ENCODE measurements at places on chromosomes 1 and 21. TPM values are rescaled to one million over a fixed set of nuclear protein-coding genes. Genes with fewer than 3 reads are reported as not detected.

- no peak for DNase-seq
Observed at GRCh38 chr1:27346991-27347624, 5.3 kb downstream of the SYTL1 start.

DNA sequence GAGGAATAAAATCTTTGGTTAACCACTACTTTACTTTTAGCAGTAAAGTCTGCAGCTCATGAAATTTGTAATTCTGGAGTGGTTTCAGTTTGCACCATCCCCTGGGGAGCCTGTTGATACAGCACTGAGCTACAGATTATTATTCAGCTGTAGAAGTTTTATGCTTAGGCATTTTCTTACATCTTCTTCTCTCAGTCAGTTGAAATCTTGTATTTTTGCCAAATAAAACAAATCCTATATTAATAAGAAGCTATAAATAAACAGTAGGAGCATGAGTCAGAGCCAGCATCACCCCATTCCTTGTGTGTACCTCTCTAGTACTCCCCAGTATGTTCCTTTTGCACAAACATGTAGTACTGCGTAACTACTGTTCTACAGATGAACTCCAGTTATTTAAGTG, 118.9 kb downstream of the ATF6 start:
- no peak for DNase-seq

Gene IER5
- 3.0 TPM for total RNA-seq

- DNase-seq = peak; percentile 92
Observed at GRCh38 chr1:11157867-11158266, 31.3 kb upstream of the ANGPTL7 start.

DNA sequence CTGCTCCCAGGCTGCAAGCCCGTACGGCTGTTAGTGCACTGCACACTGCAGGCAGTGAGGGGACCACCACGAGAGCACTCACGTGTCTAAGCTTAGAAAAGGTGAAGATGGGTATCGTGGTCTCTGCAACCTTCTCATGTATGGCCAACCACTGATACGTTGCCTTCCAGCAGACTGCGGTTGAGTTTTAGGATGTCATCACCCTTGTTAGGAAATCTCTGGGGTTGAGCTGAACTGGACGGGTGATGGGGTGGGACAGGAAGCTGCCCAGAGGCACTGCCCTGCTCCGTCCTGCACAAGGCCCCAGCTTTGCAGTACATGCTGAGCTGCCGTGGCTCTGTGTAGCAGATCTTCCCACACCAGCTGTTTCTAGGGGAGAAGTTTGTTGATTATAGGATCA, 43.3 kb downstream of the FAAP20 start:
- DNase-seq = no peak

- DNase-seq = no peak
Observed at GRCh38 chr1:240385551-240385950, 226.4 kb downstream of the GREM2 start.

DNA sequence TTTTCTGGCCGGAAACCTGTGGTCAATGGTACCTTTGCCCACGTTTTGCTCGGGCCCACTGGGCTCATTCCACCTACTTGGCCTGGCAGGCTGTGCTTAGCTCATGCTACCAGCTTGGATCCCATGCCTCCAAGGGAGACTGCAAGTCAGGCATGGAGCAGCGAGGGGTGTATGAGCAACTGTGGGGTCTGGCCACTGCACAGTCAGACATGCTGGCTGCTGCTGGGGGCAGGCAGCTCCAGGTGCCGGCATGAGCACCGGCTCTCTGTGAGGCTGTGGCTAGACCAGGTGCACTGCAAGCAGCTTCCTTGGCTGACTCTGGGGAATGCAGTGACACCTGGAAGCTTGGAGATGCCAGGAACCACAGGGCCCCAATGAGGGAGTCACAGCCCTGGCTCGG, 161.1 kb upstream of the DUSP10 start:
- DNase-seq = no peak

Gene S1PR1
- 12.1 TPM for total RNA-seq

Gene SLX9
- 19.1 TPM for total RNA-seq

DNA sequence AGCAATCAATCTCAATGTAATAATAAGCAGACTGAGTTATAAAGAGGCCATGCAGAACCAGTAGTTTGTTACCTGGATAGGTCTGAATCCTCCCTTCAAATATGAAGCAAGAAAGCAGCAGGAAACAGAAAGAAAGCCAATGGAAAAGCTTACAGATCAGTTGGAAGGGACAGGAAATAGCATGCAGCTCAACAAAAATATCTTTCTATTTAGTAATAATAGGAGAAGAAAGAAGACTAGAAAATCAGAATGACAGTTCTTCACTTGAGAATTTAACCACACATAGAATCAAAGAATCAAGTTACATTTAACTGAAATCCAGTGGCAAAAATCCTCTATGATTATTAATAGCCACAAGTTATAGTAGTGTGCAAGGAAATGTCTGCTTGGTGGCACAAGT, 194.4 kb downstream of the EIF4G3 start:
- no peak for DNase-seq

Gene WDR64
- total RNA-seq = 0.40 TPM

Gene SASS6
- total RNA-seq = 0.88 TPM

GRCh38 chr1:31181515-31182343, 58.0 kb downstream of the NKAIN1 start:
- peak; percentile 53 for DNase-seq

Gene LZIC
- 12.7 TPM for total RNA-seq

DNA sequence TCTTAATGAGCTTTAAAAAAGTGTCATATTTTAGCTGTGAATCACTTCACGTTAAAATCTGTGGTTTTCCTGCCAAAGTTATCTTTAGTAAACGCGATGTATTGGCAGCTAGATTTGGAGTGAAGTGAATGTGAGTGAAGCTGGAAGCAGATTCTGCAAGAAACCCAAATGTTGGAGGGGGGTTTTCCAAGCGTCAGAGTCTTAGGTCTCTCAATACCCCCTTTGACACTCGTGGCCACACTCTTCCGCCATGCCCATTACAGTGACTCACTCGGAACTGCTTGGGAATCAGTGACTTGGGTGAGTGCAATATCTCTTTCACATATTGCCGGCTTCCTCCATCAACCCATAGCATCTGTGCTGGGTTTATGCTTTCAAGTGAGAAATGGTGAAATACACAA, 17.5 kb downstream of the B3GALT5 start:
- DNase-seq = no peak

- DNase-seq = no peak
Observed at GRCh38 chr1:200834383-200834782, 38.4 kb upstream of the GPR25 start.

GRCh38 chr1:16926491-16927073, 4.9 kb downstream of the CROCC start:
- no peak for DNase-seq

Gene C1orf35
- 6.9 TPM for total RNA-seq

- DNase-seq = no peak
Observed at GRCh38 chr1:205510308-205510950, 6.0 kb downstream of the CDK18 start.

Gene CRABP2
- 0.33 TPM for total RNA-seq

GRCh38 chr1:20059847-20060246, 10.1 kb upstream of the PLA2G5 start:
- DNase-seq = no peak

GRCh38 chr1:94772845-94773244, 47.3 kb upstream of the SLC44A3 start:
- no peak for DNase-seq

Gene OPRD1
- not detected for total RNA-seq

Gene CHAF1B
- total RNA-seq = 0.43 TPM

DNA sequence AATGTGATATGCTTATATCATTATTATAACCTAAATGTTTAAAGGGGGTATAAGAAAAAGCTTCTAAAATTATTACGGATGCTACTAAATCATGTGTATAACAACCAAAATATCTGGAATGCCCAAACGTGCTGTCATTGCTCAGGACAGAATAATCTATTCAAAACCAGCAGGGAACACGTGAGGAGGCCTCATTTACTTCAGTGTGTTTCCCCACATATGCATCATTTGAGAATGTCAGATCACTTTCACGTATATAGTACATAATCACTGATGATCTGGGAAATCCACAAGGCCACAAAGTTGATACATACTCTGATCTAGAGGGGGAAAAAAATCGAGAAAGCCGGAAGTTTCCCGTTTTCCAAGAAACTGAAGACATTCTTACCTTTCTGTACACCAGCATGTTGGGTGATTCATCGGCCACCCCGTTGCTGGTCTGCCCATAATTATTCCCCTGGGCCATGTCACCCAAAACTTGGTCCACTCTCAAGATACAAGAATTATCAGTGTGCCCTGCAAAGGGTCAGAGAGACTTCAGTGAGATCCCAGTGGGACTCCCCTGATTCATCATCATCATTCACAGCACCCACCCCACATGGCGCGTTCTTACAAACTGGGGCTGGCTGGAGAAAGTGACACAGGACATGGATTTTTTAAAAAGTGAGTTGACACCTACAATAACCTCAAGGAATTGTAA, 1.5 kb downstream of the RGS7 start:
- DNase-seq = no peak
